ENCODE measurements at places on chromosomes 2 and 18.

GRCh38 chr2:6963727-6964126, 46.5 kb downstream of the RNF144A start:
- DNase-seq = no peak

DNA sequence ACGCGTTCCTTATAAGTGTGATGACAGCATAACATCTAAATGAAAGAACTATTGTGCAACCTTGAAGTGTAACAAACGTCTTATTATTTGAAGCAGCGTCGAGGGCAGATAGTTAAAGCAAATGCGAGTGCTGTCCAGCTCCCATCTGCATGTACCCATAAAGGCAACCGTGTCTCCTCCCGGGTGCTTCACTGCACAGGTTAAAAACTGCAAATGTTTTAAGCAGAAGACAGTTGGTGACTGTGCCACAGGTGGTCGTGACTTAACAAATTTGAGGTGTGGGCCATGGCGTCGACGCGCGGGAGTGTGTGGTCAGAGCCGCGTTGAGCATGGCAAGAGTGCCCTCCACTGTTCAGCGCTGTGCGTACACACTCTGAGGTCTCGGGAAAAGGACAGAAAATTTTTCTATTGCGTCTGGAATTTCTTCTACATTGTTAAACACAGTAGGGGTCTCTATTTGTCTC, 6.4 kb downstream of the SALL3 start:
- no peak for DNase-seq

DNA sequence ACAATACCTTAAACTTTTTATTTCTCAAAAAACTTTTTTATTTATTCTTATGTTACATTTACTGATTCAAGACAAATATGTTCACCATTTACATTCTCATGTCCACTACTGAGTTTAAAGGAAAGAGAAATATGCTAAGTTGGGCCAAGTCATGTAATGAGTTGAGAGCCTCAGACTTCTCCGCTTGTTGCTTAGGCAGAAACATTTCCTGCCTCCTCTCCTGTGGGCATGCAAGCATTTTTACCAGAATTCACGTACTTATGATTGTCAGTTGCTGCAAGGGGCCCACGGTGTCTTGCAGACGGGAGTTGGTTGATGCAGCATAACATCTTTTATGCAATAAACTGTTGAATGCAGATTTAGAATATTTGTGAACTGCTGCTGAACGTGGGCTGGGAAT, 51.8 kb downstream of the MYO1B start:
- no peak for DNase-seq

- peak; percentile 13 for DNase-seq
Observed at GRCh38 chr2:113116100-113116958, 11.1 kb upstream of the IL1RN start.

GRCh38 chr18:27685807-27686412, 491.0 kb downstream of the CDH2 start:
- no peak for DNase-seq

DNA sequence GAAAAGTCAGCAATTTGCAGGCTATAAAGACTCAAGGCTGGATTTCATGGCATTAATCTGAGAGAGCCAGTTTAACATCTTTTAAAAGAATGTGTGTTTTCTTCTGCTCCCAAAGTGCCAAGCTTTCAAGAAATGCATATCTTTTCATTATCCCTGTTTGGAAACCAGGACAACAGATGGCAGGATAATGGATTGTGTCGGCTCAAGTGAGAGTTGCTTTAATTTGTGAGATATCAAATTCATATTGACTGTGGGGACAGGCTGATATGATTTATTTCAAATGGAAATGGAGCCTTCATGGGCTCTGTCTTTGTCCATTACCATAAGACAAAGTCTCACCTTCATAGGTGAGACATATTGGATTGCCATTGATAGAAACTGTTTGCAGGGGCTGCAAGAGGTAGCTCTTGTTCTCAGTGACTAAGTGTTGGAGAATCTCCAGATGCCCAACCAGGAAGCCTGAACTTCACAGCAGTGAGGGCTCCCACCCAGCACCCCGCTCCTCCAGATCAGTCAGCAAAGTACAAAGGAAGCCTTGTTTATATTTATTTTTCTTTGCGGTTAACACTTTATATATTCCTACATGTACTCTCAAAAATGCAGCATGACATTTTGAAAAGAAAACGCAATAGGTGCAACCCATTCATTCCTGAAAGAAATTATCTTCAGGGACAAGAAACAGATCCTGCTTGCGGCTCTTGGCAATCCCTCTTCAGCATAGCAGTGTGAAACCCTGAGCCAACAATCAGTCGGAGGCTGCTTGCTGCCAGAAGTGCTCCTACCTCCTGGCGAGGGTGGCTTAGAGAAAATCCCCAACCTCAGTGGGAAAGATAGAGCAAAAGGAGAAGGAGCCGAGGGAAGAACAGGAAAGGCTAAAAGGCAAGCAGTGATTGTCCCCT, 65.8 kb upstream of the ATL2 start:
- DNase-seq = no peak
